ENCODE measurements at places on chromosomes 11 and 22. TPM values are rescaled to one million over a fixed set of nuclear protein-coding genes. Genes with fewer than 3 reads are reported as not detected.
A peak's percentile ranks its signal among the peaks of the same experiment; 100 is the strongest.

GRCh38 chr11:9664276-9665171 is 647 bp downstream of the SWAP70 start:
- no peak for DNase-seq

DNA sequence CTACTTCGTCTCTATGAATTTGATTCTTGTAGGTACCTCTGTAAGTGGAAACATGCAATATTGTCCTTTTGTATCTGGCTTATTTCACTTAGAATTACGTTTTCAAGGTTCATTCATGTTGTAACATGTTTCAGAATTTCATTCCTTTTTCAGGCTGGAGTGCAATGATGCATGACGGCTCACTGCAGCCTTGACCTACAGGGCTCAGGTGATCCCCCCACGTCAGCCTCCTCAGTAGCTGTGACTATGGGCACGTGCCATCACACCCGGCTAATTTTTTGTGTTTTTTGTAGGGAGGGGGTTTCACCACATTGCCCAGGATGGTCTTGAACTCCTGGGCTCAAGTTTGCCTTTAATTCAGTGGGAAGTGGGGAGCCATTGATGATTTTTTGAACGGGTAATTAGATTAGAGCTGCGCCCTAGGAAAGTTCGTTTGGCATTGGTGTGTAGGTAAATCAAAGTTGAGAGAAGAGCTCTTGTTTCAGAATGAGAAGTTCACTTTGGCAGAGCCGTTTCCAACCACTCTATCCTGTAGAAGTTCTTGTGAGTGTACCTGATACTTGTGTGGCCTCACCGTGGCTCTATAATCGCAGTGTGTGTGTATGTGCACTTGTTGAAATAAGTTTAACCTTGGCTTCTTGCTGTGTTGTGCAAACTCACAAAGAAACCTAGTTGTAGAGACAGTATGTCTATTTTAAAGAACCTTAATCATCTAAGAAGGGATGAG is 115.9 kb downstream of the NAV2 start:
- no peak for DNase-seq

DNA sequence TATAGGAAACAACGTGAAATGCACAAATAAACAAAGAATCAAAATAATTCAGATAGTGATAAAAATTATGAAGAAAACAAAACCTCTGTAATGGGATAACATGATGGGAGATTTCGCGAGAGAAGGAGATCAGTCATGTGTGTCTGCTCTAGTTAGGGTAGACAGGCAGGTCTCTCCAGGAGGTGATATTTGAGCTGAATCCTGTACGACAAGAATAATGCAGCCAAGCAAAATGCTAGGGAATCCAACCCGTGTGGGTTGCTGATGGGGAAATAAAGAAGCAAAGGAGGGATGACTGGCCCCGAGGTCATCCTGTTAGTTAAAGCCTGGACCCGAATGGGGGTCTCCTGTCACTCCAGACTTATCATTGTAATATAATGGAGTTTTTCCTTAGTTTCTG is 16.0 kb downstream of the MAML2 start:
- no peak for DNase-seq

DNA sequence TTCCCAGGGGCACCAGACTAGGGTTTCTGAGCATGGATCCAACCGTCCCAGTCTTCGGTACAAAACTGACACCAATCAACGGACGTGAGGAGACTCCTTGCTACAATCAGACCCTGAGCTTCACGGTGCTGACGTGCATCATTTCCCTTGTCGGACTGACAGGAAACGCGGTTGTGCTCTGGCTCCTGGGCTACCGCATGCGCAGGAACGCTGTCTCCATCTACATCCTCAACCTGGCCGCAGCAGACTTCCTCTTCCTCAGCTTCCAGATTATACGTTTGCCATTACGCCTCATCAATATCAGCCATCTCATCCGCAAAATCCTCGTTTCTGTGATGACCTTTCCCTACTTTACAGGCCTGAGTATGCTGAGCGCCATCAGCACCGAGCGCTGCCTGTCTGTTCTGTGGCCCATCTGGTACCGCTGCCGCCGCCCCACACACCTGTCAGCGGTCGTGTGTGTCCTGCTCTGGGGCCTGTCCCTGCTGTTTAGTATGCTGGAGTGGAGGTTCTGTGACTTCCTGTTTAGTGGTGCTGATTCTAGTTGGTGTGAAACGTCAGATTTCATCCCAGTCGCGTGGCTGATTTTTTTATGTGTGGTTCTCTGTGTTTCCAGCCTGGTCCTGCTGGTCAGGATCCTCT is 709 bp downstream of the MRGPRX4 start:
- DNase-seq = no peak

DNA sequence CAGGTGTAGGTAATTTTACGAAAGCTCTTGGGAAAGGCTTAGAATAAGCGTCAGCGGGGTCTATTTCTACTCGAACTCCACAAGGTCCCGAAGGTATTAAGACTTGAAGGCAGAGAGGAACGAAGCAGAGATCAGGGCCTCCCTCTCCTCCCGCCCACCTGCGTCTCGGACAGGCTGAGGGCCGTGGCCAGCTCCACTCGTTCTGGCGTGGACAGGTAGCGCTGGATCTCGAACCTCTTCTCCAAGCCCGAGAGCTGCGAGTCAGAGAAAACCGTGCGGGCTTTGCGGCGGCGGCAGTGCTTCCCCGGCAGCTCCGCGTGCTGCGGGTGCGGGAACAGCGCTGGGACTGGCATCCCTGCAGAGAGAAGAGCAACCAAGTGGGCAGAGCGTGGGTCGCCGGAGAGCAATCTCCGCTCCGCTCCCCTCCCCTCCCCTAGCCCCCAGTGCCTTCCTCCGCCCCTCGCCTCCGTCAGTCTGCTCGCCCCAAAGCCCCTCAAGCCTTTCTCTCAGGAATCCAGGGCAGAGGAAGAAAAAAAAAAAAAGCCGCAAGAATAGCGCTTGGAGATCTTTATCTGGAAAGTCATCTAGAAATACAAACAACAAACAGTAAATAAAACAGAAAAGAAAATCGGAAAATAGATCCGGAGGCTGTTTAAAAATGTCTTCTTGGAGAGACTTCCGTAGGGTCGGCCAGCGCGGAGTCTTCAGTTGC is 2.4 kb downstream of the BSX start:
- DNase-seq = peak; percentile 47

DNA sequence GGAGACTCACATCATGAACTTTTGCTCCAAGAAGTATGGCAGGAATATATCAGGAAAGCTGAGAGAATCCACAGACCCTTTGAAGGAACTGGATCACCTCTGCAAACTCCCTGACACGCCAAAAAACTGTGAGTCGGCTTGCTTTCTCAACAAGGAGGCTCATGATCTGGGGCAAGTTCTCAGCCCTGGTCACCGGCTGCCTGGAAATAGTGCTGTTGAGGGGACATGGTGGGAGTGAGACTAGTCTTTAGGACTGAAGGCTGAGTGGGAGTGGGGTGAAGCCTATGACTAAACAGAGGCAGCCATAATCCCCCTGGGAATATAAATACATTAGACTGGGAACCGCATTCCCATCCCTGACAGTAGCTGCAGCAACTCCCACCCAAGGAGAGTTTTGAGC is 8.4 kb upstream of the MMP7 start:
- DNase-seq = no peak

- no peak for DNase-seq
Measured at GRCh38 chr11:1000357-1001278, 35.9 kb downstream of the MUC6 start.

GRCh38 chr22:39959640-39960447 is at the start of gene TMA7B:
Gene TMA7B (plus strand): TSS chr22:39960397. CDS start chr22:39964375, 3,978 bp downstream.
- DNase-seq = no peak

GRCh38 chr22:42184852-42185251 is 54.2 kb upstream of the CYP2D6 start:
- DNase-seq = no peak

DNA sequence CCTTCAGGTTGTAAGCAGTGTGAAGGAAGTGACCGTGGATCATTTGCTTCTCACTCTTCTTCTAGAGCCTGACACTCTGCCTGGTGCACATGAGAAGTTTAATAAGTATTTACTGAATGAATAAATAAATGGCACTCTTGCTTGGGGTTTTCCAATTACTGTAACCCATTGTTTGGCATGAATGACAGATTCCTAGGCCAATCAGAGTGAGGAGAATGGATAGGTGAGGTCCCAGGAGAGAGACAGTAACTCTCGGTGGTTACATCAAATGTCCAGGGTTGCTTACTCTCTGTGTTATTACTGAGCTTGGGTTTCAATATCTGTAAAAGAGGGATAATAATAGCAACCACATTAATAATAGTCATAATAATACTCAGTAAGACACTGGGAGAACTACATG is 204.2 kb upstream of the ISX start:
- DNase-seq = no peak

DNA sequence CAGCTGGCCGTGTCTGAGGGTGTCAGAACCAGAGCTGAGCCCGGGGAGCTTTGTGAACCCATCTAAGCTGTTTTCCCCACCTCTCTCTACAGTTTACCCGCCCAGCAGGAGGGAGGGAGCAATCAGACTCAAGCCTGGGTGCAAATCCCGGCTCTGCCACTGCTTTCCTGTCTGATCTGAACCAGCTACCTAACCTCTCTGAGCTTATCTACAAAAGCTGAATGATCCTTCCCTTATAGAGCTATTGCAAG is 252 bp downstream of the APOL2 start:
- DNase-seq = no peak

GRCh38 chr11:2771758-2772466 is 72.1 kb upstream of the KCNQ1OT1 start:
- peak; percentile 31 for DNase-seq

GRCh38 chr11:10350334-10350733 is 45.5 kb downstream of the ADM start:
- no peak for DNase-seq

DNA sequence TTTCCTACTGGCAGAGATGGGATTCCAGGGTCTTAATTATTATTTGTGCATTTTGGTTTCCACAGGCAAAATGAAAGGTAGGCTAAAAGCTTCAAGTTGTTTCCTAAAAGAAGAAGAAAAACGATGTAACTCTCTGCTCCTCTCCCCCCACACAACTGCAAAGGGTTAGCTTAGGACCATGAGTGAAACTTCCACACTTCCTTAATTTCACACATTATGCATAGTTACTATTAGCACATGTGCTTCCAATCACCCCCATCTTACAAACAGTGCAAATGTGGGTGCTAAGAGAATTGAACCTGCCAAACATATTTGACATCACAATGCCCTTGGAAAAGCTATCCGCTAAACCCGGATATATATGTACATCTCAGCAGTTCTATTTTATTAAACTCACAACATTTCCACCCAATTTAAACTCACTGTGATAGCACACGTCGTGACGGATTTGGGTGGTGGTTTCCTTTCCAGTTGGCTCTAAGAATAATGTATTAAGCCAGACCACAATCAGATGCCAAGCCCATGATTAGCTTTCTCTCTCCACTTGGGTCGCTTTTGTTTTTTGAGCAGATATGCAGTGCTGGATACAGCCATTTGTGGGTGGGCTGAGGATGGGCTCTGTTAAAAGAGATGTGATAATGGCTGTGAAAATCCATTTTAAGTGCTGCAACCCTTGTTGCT is 245.0 kb upstream of the POU2AF2 start:
- no peak for DNase-seq

DNA sequence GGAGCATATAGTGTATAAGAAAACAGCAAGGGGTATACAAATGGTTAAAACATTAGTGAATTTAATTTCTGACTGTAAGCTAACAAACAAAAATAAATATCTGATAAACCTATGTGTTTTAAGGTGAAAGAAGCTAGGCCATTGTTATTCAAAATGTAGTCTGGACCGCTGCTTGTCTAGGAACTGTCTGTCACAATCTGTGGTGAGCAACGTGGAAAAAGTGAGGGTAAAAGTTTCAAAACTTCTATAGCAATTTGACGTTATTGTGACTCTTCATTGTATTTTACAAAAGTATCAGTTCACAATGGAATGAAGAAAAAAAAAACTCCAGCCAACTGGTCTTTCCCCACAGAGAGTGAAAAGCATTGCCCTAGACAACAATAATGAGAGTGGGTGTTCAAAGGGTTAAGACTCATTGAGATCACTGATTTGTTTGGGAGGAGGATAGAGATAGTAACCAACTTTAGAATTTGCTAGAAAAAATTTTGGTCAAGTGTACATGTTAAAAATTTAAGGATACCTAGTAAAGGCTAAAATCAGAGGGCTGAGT is 79.1 kb downstream of the UVRAG start:
- no peak for DNase-seq

- DNase-seq = no peak
Measured at GRCh38 chr11:116610190-116610589, 162.6 kb downstream of the BUD13 start.

- DNase-seq = no peak
Measured at GRCh38 chr22:46053563-46054090, 76.7 kb upstream of the WNT7B start.

- DNase-seq = no peak
Measured at GRCh38 chr11:122917311-122917710, 34.8 kb downstream of the JHY start.

DNA sequence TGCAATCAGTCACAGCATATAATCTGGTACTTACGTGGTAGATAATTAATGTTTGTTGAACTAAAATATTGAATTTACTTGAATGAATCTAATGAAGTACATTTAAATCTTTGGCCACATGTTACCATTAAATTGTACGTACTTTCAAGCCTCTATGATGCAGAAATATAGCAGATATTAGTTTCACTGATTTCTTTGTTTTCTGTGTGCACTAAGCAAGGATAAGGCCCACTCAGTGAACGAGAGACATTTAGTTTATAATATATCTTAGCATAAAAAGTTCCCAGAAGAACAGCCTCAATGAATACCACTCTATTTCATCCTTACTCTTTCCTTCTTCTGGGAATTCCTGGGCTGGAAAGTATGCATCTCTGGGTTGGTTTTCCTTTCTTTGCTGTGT is at the start of gene OR52E1:
Gene OR52E1, plus strand, starts transcription at position 301 of the 400 bp plus-strand sequence.
- DNase-seq = no peak

DNA sequence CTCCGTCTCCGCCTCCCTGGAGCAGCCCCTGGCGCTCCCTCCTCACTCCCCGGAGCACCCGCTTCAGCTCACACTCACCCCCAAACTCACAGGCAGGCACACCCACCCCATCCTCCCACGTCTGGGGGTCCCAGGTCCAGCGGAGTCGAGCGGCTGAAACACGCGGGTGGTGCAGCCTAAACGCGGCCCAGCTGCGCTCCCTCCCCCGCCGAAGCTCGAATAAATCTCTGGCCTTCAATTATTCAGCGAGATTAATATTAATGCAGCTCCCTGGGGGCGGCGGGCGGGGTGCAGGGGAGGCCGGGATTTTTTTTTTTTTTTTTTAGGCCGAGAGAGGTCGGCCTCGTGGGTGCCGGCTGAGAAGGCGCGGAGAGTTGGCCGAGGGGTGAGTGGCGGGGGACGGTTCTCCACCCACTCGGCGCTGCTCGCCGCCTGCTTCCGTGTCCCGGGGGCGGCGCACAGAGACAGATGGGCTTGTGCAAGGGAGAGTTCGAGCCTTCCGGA is 524 bp upstream of the SLC1A2 start:
- peak; percentile 74 for DNase-seq

Gene OR2AT4
- total RNA-seq = not detected

Gene OR8U1
- total RNA-seq = not detected

Gene CCDC89
- not detected for total RNA-seq

Gene DGAT2
- 0.76 TPM for total RNA-seq

Gene OSM
- not detected for total RNA-seq

Gene SHISA8
- total RNA-seq = not detected

Gene RIMBP3C
- 0.22 TPM for total RNA-seq

Gene KRTAP5-2
- total RNA-seq = not detected

Gene KRTAP5-8
- not detected for total RNA-seq

Gene C11orf68
- 24.7 TPM for total RNA-seq

Gene AP5B1
- 13.2 TPM for total RNA-seq

Gene GRAP2
- total RNA-seq = not detected
